ENCODE measurements at places on chromosomes 13 and 19.

DNA sequence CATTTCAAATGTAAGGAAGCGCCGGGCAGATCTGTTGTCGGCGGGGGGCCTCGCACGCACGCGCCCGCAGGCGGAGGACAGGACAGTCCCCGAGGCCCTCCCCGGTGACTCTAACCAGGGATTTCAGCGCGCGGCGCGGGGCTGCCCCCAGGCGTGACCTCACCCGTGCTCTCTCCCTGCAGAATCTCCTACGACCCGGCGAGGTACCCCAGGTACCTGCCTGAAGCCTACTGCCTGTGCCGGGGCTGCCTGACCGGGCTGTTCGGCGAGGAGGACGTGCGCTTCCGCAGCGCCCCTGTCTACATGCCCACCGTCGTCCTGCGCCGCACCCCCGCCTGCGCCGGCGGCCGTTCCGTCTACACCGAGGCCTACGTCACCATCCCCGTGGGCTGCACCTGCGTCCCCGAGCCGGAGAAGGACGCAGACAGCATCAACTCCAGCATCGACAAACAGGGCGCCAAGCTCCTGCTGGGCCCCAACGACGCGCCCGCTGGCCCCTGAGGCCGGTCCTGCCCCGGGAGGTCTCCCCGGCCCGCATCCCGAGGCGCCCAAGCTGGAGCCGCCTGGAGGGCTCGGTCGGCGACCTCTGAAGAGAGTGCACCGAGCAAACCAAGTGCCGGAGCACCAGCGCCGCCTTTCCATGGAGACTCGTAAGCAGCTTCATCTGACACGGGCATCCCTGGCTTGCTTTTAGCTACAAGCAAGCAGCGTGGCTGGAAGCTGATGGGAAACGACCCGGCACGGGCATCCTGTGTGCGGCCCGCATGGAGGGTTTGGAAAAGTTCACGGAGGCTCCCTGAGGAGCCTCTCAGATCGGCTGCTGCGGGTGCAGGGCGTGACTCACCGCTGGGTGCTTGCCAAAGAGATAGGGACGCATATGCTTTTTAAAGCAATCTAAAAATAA, 18.2 kb downstream of the IL17D start:
- no peak for DNase-seq

DNA sequence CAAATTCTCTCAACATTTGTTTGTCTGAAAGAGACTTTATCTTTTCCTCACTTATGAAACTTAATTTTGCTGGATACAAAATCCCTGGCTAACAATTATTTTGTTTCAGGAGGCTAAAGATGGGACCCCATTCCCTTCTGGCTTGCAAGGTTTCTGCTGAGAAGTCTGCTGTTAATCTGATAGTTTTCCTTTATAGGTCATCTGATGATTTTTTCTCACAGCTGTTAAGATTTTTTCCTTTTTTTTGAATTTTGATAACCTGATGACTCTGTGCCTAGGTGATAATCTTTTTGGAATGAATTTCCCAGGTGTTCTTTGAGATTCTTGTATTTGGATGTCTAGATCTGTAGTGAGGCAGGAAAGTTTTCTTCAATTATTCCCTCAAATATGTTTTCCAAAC, 2661.4 kb downstream of the PCDH9 start:
- no peak for DNase-seq

- peak; percentile 83 for DNase-seq
Measured at GRCh38 chr19:3370214-3370720, 3.9 kb downstream of the NFIC start.

GRCh38 chr19:13974073-13974472, 21.8 kb downstream of the DCAF15 start:
- DNase-seq, result no peak

- DNase-seq, result no peak
Measured at GRCh38 chr19:33412601-33413425, 39.3 kb downstream of the CEBPG start.

- DNase-seq, result peak; percentile 86
Measured at GRCh38 chr19:43438291-43439031, 23.8 kb downstream of the TEX101 start.

DNA sequence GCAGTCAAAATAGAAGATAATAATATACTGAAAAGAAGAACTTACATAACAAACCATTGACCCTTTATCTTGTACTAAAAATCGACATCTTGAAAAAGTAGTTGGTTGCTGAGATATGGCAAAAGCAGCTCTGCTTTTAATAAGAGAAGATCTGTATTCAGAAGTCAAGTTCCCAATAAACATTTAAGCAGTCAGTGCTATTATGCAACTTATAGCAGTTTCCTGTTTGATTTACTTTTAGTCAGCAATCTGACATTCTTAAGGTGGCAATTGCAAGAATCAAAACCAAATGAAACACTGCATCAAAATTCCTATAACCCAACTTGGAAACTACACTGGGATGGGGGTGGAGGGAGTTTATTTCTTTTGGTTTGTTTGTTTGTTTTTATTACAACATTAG, 165.5 kb downstream of the TBC1D4 start:
- DNase-seq, result no peak

DNA sequence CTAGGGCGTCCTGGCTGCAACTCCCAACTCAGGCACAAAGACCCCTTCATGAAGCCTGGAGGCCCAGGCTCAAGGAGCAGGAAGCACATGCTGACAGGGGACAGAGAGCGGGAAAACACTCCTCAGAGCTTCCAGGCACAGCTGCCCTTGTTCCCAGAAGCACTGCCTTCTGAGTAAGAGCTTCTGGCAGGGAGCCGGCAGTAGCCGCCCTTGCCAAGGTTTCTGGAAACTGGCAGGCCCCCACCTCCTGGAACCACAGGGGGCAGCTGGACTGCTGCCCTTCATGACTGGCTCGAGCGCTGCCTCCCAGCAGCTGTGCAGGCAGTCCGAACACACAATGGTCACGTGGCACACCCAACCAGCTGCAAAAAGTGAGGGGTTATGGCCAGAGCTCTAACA, 33.6 kb upstream of the EPHX3 start:
- DNase-seq, result peak; percentile 97

GRCh38 chr13:94630858-94631257, 29.2 kb downstream of the GPR180 start:
- DNase-seq, result no peak

GRCh38 chr19:6801485-6802086, 29.1 kb downstream of the VAV1 start:
- DNase-seq, result peak; percentile 82

- DNase-seq, result no peak
Measured at GRCh38 chr19:40143612-40144011, 47.6 kb upstream of the MAP3K10 start.

DNA sequence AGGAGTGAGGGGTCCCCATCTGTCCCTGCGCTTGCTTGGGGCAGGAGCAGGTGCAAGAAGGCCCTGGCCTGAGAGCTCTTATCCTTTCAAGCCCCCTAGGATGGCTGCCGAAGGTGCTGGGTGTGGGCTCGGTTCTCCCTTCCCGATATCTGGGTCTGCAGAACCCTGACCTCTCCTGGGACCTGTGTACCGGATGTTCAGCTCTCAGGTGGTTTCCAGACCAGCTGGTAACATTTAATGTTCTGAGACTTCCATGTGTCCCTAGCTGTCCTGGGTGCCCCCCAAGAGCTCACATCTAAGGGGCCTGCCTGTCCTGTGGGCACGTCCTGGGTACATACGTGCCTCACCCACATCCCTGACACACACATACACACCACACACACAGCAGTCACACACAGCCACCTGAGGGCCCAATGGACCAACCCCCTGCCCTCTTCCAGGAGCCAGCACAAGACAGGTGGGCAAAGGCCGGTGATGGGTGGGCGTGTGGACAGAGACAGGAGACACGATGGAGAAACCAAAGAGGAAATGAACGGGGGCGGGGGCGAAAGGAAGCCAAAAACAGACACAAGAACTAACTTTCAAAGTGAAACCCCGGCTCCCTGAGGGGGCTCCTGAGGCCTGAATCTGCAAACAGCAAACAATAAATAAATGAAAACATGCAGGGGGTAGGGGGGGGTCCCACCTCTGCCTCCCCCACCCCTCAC, 124.3 kb downstream of the PTPRS start:
- no peak for DNase-seq

DNA sequence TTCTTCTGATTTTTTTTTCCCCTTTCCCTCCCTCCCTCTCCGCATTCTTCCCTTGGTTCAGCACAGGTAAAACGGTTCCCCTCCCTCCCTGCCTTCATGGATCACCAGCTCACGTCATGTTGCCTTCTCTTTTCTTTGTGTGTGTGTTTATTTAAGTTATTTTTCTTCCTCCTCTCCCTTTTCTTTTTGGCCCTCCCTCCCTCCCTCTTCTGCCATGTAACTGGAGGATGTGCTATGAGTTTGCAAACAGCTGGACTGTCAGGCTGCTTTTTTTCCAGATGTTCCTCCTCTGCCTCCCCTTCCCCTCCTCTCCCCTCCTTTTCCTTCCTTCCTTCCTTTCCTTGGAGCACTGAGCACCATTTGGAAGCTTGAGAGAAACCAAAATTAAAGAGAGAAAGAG, 2.0 kb downstream of the LENG9 start:
- no peak for DNase-seq

DNA sequence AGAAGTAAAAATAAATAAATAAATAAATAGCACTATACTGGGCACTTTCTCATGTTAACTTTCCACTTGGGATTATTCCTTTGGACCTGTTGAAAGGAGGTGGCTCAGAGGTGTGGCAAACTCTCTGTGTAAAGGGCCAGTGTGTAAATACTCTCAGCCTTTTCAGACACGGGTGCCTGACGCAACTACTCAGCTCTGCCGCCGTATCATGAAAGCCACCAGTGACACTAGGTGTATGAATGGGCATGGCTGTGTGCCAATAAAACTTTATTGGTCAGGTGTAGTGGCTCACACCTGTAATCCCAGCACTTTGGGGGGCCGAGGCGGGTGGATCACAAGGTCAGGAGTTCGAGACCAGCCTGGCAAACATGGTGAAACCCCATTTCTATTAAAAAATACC, 20.1 kb upstream of the SLC39A3 start:
- DNase-seq, result no peak

GRCh38 chr19:33806434-33806881, 9.8 kb downstream of the KCTD15 start:
- DNase-seq, result no peak

- DNase-seq, result no peak
Measured at GRCh38 chr13:38735665-38736440, 49.0 kb downstream of the FREM2 start.

DNA sequence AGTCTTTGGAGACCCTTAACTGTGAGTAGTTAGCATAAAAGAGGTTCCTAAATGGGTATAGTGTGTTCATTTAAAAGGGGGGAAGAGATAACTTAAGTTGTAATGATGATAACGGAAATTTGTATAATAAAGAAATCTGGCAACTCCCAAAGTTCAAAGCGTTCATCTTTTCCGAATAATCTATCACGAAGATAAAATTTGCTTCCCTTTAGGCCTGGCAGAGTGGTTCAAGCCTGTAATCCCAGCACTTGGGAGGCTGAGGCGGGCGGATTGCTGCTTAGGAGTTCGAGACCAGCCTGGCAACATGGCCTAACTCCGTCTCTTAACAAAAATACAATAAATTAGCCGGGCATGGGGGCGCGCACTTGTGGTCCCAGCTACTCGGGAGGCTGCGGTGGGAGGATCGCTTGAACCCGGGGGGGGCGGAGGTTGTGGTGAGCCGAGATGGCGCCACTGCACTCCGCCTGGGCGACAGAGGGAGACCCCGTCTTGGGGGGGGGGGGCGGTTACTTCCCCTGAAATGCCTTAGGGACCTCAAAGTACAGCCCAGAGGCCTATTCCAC, 934 bp downstream of the N4BP2L2 start:
- no peak for DNase-seq

GRCh38 chr19:32101206-32101605, 244.2 kb upstream of the ZNF507 start:
- no peak for DNase-seq

DNA sequence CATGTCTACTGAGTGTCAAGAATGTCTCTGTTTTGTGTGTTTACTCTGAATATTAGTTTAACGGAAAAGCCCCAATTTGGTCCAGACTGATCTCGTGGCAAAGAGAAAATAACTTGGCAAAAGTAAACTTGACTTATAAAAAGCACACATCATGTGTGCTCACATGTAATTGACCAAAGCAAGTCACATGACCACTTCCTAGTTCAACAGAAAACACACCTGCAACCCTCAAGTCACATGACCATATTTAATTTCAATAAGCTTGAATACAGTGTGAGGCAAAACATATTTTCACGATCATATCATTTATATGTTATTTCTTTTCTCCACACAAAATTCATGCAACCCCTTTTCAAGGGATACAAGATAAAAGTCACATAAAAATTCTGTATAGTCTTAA, 662.4 kb downstream of the SLITRK1 start:
- DNase-seq, result no peak

DNA sequence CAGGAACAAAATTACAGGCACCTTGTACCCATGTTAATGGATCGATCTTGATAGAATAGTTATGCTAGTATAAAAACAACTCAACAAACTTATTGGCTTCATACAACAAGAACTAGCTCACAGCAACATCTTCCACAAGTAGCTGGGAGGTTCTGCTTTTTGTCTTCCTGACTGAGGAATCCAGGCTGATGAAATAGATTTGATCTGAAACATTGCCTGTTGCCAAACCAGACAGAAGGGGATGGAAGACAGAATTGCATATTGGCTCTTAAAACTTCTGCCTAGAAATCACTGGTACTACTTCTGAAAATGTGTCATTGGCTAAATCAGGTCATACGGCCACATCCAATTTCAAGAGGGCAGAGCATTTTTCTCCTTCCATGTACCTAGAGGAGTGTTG, 267.3 kb downstream of the RFC3 start:
- DNase-seq, result no peak

GRCh38 chr13:28499609-28500008, 4.7 kb upstream of the FLT1 start:
- no peak for DNase-seq

DNA sequence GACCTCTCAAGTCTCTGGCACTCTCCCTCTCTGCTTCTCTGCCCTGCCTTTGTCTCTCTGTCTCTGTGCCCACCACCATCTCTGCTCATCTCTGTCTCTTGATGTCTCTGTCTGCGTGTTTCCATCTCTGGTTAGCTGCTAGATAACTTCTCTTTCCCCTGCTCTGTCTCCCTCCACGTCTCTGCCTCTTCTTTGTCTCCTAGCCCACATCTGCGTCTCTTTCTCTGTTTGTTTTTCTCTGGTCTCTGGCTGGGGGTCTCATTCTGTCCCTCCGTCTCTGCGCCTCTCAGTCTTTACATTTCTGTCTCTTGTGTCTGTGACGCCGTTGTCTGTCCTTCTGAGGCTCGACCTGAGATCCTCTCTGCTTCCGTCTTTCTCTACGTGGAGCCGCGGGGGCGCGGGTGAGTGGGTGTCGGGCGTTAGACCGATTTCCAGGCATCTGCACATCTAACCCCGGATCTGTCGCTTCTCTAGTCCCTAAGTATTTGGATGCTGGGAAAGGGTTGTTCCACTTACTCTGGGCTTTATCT, 386 bp downstream of the GIPR start:
- DNase-seq, result no peak

DNA sequence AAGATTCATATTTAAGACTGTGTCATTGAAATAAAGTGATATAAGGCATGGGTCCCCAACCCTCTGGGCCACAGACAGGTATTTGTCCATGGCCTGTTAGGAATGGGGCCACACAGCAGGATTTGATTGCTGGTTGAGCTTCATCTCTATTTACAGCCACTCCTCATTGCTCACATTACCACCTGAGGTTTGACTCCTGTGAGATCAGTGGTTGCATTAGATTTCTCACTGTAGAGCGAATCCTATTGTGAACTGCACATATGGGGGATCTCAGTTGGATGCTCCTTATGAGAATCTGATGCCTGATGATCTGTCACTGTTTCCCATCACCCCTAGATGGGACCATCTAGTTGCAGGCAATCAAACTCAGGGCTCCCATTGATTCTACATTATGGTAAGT, 132.1 kb downstream of the PCDH17 start:
- DNase-seq, result no peak

All from sigmoid colon (tissue), 7 donors.